ENCODE measurements at places on chromosomes 3 and 15. TPM values are rescaled to one million over a fixed set of nuclear protein-coding genes. Genes with fewer than 3 reads are reported as not detected.

- H3K36me3 ChIP-seq, result no peaks in the 10 kb centered on the region
- H3K4me3 ChIP-seq, result no peak overlapping the region
- no peak overlapping the region for H3K27ac ChIP-seq
- H3K4me1 ChIP-seq, result no peaks in the 10 kb centered on the region
- DNase-seq, result peak; percentile 34
- no peaks in the 10 kb centered on the region for H3K27me3 ChIP-seq
Measured at GRCh38 chr3:196546537-196546936, 21.8 kb downstream of the WDR53 start.

DNA sequence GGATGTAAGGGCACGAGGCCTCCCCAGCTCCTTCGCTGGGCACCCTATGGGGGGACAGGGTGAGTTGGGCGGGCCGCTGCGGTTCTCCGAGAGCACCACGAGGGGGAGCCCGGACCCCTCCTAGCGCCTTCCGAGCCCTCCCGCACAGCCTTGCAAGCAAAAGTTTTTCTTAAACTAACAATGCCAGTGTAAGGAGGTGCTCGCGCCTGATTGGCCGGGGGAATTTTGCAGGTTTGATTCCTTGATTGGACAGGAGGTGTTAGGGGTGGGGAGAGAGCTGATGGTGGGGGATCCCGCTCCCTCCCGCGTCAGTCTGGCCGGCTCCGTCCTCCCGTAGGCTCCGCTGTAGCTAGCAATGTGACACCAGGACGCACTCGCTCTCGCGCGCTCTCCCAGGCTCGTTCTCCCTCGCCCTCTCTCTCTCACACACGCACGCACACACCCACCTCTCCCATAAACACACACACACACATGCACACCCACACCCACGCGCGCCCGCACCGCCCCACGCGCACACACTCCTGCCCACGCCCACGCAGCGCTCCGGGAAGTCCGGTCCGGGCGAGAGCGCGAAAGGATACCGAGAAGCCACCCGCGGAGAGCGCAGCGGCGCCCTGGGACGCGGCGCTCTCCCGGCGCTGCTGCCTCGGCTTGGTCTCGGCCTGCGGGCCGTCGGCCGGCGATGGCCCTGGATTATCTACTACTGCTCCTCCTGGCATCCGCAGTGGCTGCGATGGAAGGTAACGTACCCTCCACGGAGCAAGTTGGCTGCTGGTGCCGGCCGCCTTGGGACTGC, at the start of gene EPHB1:
Gene EPHB1, plus strand, starts transcription at position 311 of the 796 bp plus-strand sequence.
- H3K4me1 ChIP-seq, result peaks cover 4% of the 10 kb centered on the region
- peaks cover 11% of the 10 kb centered on the region for H3K27me3 ChIP-seq
- peak; percentile 77 for DNase-seq
- H3K27ac ChIP-seq, result no peak within 1 kb of the TSS

- H3K4me3 ChIP-seq, result no peak overlapping the region
- no peaks in the 10 kb centered on the region for H3K36me3 ChIP-seq
- no peaks in the 10 kb centered on the region for H3K4me1 ChIP-seq
- no peaks in the 10 kb centered on the region for H3K27me3 ChIP-seq
Measured at GRCh38 chr3:14771593-14772497, 46.9 kb upstream of the FGD5 start.

- no peak overlapping the region for H3K27ac ChIP-seq
- H3K36me3 ChIP-seq, result no peaks in the 10 kb centered on the region
- no peak for DNase-seq
Measured at GRCh38 chr15:84750583-84751092, 2.2 kb downstream of the ZNF592 start.

The SHISA5 gene
- total RNA-seq, result 152 TPM

DNA sequence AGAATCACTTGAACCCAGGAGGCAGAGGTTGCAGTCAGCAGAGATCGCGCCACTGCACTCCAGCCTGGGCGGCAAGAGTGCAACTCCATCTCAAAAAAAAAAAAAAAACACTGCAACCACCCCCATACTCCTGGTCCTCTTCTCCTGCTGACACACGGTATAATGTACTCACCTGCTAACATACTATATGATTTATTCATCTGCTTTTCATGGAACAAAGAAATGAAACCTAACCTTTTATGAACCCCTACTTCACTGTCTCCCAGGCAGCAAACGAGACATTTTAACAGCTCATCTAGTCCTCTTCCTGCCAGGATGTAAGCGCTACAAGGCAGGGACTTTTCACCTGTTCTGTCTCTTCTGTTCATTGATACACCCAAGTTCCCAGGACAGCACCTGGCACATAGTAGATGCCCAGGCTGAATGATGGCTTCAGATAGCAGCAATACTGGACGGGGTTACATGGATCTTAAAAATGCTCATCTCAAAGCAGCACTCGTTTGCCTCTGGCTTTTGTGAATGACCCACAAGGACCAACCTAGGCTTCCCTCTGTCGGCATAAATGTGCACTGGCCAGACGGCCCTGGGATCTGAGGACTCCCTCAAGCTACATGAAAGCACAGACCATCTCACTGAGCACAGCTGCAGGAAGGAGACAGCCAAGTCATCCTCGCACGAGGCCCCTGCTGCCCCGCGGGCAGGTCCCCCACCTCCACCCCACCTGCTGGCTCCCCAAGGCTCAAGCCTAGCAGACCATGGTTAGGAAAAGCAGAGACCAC, 20.3 kb downstream of the XXYLT1 start:
- H3K36me3 ChIP-seq, result no peaks in the 10 kb centered on the region
- H3K27ac ChIP-seq, result no peak overlapping the region
- no peak overlapping the region for H3K4me3 ChIP-seq
- no peaks in the 10 kb centered on the region for H3K4me1 ChIP-seq
- no peaks in the 10 kb centered on the region for H3K27me3 ChIP-seq

DNA sequence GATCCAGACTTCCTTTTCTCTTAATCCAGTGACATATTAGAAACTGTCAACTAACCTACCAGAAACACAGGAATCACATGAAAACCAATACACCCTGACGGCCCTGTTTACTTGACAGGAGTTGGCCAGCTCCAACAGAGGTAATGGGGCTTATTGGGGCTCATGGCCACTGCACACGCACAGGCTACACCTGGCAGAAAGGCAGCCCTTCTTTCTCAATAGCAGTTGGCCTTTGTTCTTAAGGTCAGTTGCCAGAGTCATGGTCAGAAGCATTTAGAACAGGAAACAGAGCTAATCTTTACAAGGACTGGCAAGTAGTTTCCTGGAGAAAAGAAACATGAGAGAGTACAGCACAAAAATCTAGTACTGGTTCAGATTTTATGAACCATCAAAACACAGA, 181.8 kb downstream of the MAGI1 start:
- DNase-seq, result no peak
- H3K4me1 ChIP-seq, result no peaks in the 10 kb centered on the region
- H3K4me3 ChIP-seq, result no peak overlapping the region
- no peaks in the 10 kb centered on the region for H3K36me3 ChIP-seq

DNA sequence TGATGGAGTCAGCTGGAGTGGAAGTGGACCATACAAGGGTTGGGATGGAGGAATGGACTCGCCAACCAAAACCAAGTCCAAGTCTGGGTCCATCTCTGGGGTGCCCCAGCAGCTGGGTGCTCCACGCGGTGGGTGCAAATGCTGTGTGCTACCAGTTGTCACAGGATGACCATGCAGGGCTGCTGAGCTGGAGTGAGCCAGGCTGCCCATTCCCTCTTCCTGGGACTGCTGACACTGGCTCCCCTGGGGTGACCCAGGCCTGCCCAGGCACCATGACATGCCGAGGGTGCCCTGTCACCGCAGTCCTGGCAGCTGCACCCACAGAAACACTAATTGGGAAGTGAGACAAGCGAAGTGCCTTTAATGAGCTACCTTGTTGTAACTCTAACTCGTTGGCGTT, 140.2 kb downstream of the TPRA1 start:
- no peak overlapping the region for H3K4me3 ChIP-seq
- H3K27me3 ChIP-seq, result peaks cover 22% of the 10 kb centered on the region
- H3K27ac ChIP-seq, result no peak overlapping the region
- H3K4me1 ChIP-seq, result no peaks in the 10 kb centered on the region

DNA sequence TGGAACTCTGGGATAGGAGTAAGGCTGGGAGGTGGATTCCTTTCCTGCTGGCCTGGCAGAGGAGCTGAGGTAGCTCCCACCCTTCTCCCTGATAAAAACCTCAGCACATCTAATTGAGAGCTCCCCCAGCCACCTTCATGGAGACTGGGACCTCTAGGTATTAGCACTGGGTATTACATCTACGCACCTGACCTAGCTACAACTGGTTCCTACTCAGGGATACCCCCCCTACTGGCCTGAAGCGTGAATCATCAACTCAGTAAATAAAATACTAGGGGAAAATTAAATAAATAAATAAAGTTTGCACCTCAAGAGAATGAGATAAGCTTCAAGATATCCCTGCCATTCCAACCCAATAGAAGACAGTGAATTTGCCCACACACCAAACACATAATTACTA, 140.4 kb downstream of the NEK10 start:
- H3K27me3 ChIP-seq, result no peaks in the 10 kb centered on the region
- H3K4me1 ChIP-seq, result no peaks in the 10 kb centered on the region
- DNase-seq, result no peak
- no peak overlapping the region for H3K27ac ChIP-seq
- no peak overlapping the region for H3K4me3 ChIP-seq

DNA sequence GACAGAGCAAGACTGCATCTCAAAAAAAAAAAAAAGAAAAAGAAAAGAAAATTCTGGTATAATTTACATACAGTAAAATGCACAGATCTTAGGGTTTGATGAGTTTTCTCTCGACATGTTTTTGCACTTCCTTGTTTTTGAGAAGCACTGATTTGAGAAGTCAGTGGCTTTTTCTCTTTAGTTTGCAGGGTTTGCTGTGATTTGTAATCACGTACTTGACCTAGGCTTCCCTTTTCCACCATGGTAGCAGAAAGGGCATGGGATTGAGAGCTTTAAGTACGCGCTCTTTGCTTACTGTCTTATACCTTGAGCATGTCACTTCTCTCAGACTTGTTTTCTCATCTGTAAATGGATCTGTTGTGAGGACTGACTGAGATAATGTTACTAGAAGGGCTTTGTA, 4.1 kb downstream of the VHL start:
- DNase-seq, result no peak
- no peak overlapping the region for H3K4me3 ChIP-seq
- no peaks in the 10 kb centered on the region for H3K27me3 ChIP-seq
- no peaks in the 10 kb centered on the region for H3K36me3 ChIP-seq
- H3K27ac ChIP-seq, result no peak overlapping the region

The LRRC34 gene
- total RNA-seq, result 5.4 TPM

The ZNF717 gene
- 15.2 TPM for total RNA-seq

DNA sequence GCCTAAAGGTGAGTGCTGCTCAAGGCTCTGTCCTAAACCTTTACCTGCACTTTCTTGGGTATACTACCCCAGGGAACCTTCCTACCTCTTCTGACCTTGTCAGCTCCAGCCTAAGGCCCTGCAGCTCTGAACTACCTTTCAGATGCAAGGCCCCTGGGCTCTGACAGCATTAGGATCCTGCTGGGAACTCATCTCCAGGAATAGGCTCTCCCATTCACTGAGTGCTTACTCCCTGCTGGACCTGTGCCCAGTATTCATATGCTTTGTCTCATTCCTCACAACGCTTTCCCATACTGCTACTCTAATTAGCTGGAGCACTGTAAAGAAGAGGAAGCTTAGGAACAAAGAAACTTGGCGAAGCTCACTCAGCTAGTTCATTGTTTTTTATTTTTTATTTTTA, 53.8 kb upstream of the RAB6B start:
- no peak for DNase-seq
- no peaks in the 10 kb centered on the region for H3K36me3 ChIP-seq
- H3K4me3 ChIP-seq, result no peak overlapping the region
- peaks cover 6% of the 10 kb centered on the region for H3K4me1 ChIP-seq
- no peaks in the 10 kb centered on the region for H3K27me3 ChIP-seq

DNA sequence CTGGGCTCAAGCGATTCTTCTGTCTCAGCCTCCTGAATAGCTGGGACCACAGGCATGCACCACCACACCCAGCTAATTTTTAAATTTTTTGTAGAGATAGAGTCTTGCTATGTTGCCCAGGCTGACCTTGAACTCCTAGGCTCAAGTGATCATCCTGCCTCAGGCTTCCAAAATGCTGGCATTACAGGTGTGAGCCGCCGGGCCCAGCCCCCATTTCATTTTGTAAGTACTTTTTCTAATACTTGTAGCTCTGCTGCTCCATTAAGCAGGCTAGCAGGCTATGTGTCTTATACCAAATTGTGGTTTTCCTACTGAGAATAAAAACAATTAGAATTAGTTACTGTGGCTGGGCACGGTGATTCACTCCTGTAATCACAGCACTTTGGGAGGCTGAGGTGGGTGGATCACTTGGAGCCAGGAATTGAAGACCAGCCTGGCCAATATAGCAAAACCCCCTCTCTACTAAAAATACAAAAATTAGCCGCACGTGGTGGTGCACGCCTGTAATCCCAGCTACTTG, 22.4 kb downstream of the NIPA1 start:
- no peak overlapping the region for H3K4me3 ChIP-seq
- no peaks in the 10 kb centered on the region for H3K27me3 ChIP-seq
- no peaks in the 10 kb centered on the region for H3K4me1 ChIP-seq
- no peak overlapping the region for H3K27ac ChIP-seq
- DNase-seq, result no peak

DNA sequence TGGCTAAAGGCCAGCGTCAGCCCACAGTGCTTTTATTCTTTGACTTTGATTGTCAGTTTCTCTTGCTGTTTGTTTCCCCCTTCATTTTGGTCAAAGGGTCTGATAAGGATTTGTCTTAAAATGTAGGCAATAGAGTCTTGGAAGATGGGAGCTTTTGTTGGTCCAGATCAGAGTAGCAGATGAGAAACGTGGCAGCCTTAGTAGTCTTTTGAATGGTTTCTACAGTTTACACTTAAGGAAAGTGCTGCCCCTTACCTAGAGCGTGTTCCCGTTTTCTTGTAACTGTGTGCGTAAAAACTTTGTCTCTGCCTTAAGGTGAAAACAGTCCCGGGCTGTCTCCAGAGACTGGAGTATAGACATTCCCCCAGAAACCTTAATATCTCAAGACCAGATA, 630 bp downstream of the LXN start:
- H3K4me1 ChIP-seq, result no peaks in the 10 kb centered on the region
- peak overlapping the region; percentile 35 for H3K4me3 ChIP-seq
- peak overlapping the region; percentile 79 for H3K27ac ChIP-seq

GRCh38 chr3:57147071-57147470, 18.1 kb downstream of the IL17RD start:
- no peak for DNase-seq
- no peaks in the 10 kb centered on the region for H3K4me1 ChIP-seq
- no peak overlapping the region for H3K27ac ChIP-seq
- H3K36me3 ChIP-seq, result no peaks in the 10 kb centered on the region
- no peak overlapping the region for H3K4me3 ChIP-seq

GRCh38 chr15:85757073-85757938, 37.4 kb downstream of the KLHL25 start:
- no peaks in the 10 kb centered on the region for H3K36me3 ChIP-seq
- no peak overlapping the region for H3K27ac ChIP-seq
- H3K27me3 ChIP-seq, result no peaks in the 10 kb centered on the region
- DNase-seq, result no peak
- H3K4me1 ChIP-seq, result no peaks in the 10 kb centered on the region

GRCh38 chr15:73897441-73898261, 24.3 kb downstream of the TBC1D21 start:
- H3K36me3 ChIP-seq, result no peaks in the 10 kb centered on the region
- no peak overlapping the region for H3K27ac ChIP-seq
- no peak for DNase-seq
- H3K4me3 ChIP-seq, result no peak overlapping the region
- no peaks in the 10 kb centered on the region for H3K27me3 ChIP-seq

- H3K36me3 ChIP-seq, result no peaks in the 10 kb centered on the region
- no peak for DNase-seq
- H3K27ac ChIP-seq, result no peak overlapping the region
- no peaks in the 10 kb centered on the region for H3K4me1 ChIP-seq
Measured at GRCh38 chr3:197532388-197532787, 23.4 kb downstream of the BDH1 start.

- H3K36me3 ChIP-seq, result no peaks in the 10 kb centered on the region
- no peaks in the 10 kb centered on the region for H3K27me3 ChIP-seq
- no peaks in the 10 kb centered on the region for H3K4me1 ChIP-seq
- H3K4me3 ChIP-seq, result no peak overlapping the region
- no peak overlapping the region for H3K27ac ChIP-seq
Measured at GRCh38 chr3:65604863-65605526, 433.7 kb downstream of the MAGI1 start.

The COMMD2 gene
- total RNA-seq, result 26.9 TPM
